NCI-H446 treated with DMSO at 0.1 percent for 48 hours (cell line): ENCODE measurements at places on chromosomes 7 and 10.

DNA sequence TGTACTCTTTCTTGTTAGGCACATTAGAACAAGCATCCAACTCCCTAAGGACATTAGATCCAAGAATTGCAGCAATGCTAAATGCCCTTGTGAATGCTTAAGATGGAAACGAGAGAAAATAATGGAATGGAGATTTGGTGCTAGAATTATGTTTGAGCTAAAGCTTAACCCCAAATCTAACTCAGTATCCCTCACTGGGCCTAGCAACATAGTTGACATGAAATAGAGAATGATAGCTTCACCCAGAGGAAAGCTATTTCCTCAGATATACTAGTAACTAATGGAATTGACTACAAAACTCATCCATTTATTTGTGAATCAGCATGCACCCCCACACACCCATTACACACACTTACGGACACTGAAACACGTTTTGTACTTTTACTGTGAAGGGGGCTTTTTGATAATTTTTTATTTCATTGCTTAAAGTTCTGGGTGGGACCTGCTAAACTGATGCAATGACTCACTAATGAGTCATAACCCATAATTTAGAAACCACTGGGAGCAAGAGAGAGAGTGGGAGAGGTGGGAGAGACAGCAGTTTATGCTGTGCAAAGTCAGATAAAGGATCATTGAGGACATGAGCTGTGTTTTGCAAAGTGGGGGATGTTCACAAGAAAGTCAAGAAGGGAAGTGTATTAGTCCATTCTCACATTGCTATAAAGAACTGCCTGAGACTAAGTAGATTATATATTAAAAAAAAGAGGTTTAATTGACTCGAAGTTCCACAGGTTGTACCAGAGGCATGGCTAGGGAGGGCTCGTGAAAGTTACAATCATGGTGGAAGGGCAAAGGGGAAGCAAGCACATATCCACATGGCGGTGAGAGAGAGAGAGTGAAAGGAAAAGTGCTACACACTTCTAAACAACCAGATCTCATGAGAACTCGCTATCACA lies 382.7 kb downstream of the SFMBT2 start:
- DNase-seq: no peak

- no peak for DNase-seq
These were observed 52.9 kb downstream of the ELMO1 start for GRCh38 chr7:37395618-37396259.

DNA sequence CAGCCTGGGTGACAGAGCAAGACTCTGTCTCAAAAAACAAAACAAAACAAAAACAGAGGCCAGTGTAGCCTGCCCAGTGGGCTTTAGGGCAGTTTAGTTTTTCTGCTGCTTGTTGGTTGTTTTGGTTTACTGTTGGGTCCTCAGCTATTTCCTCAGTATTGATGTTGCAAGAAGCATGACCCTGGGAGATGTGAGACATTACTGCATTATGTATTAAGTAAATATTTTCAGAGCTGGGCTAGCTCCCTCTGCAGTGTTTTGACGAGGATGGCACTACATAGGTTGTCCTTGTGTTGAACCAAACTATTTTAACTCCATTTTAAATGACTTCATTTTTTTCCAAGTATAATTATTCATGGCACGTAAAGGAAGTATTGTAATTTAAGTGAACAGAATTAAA lies 4.8 kb downstream of the AKAP9 start:
- DNase-seq: no peak

GRCh38 chr10:83142074-83142563 lies 997.2 kb upstream of the GHITM start:
- DNase-seq: no peak

GRCh38 chr10:115129752-115130151 lies 36.6 kb downstream of the ATRNL1 start:
- DNase-seq: no peak

- no peak for DNase-seq
These were observed 690.6 kb downstream of the LRMDA start for GRCh38 chr10:76122056-76122455.

- DNase-seq: no peak
These were observed 82.9 kb downstream of the KIAA1549 start for GRCh38 chr7:138898255-138898654.
